ENCODE measurements at places on chromosomes 2 and 18.
A peak's percentile ranks its signal among the peaks of the same experiment; 100 is the strongest.

- no peak for DNase-seq
Observed at GRCh38 chr2:54164106-54164505, 48.7 kb downstream of the ACYP2 start.

GRCh38 chr2:181957668-181958067 lies 28.0 kb upstream of the PPP1R1C start:
- DNase-seq = no peak

GRCh38 chr2:180169474-180169873 lies 162.4 kb upstream of the CWC22 start:
- no peak for DNase-seq

GRCh38 chr2:115248066-115248465 lies 805.6 kb downstream of the DPP10 start:
- no peak for DNase-seq

DNA sequence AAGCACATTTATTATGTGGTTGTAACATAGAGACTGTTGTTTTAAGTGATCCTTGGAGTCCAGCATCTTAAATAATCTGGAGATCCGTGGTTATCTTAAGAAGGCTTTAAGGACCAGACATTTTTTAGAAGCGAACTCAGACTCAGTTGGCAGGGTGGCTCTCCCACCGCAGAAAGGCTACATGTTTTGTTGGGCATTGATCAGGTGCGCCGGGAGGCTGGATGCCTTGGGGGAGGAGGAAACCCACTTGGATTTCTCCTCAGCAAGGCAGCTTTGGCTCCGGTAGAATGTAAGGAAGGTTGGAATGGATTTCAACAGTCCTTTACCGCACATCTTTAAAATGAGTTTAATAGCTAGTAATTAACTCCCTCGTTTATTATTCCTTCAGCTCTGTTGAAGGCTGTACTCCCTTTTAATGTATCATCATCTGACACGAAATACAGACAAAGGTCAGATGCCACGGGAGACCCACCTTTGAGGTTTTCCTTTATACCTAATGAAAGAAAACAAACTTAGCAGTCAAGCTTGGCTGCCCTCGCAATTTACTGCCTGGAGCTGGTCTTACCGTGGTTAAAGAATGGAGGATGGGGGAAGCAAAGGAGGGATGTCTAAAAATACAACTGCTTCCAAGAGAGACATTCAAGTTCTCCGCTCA lies 1.2 kb downstream of the TMEM200C start:
- no peak for DNase-seq

DNA sequence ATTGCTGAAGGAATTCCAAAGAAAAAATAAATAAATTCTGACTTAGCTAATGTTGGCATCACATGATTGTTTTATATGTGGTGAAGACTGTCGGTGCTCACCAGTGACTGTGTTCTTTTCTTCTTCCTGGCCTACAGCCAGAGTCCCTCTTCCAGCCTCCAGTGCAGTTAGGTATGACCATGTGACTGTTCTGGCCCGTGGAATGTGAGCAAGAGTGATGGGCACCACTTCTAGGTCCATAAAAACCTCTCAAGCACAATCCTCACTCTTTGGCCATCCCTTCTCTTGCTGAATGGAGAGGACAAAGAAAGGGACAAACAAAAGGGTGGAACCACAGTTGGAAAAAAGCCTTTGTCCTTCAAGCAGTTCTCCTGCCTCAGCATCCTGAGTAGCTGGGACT lies 39.0 kb upstream of the BMPR2 start:
- peak; percentile 18 for DNase-seq

- no peak for DNase-seq
Observed at GRCh38 chr2:217857624-217858506, 144.9 kb downstream of the TNS1 start.

- DNase-seq = no peak
Observed at GRCh38 chr2:55088400-55088799, 38.1 kb upstream of the RTN4 start.

- DNase-seq = peak; percentile 74
Observed at GRCh38 chr2:232839411-232840079, 30.5 kb upstream of the SNORC start.

GRCh38 chr2:58629545-58630119 lies 388.5 kb upstream of the FANCL start:
- no peak for DNase-seq

GRCh38 chr18:13548106-13548819 lies 178.1 kb downstream of the FAM210A start:
- DNase-seq = no peak

DNA sequence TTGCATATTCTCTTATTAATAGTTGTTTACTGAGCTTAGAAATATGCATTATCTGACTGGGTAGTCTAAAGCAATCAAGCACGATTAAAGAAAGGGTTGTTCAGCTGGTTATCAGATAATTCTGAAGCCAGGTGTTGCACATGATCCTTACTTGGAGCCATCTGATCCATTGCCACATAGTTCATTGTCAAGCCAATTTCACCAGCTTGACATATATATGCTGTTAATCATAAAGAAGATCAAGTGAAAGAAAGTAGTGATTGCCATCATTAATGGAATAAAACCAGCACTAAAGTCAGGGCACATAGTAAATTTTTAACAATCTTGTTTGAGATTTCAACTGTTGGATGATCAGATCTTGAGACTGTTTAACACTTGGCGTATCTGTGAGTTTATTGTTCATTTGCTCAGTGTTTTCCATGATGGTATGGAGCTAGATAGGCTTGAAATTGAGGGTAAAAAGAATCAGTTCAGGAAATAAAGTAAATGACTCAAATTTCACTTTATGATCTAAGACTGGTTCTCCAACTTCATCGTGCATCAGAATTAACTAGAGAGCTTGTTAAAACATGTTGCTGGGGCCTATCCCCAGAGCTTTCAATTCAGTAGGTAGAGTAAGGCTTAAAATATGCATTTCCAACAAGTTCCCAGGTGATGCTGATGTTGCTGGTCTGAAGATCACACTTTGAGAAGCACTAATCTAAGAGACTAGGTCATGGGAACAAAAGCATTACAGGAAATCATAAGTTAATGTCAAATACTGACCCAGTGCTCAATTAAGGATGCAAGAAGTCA lies 539.6 kb downstream of the SATB2 start:
- no peak for DNase-seq

DNA sequence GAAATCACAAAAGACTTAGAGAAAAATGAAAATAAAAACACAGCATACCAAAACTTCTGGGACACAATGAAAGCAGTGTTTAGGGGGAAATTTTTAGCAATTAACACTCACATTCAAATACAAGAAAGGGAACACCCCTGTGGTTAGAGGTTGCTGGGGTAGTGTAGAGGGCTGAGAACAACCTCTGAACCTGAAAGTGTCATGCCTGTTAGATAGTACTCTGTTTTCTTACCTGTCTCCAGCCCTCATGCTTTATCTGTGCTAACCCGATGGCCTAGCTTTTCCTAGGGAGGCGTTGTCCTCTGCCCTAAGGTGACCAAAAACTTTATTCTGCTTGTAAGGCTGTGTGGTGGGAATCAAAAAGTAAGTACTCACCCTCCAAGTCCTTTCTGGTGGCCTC lies 122.6 kb upstream of the OTX1 start:
- DNase-seq = no peak

DNA sequence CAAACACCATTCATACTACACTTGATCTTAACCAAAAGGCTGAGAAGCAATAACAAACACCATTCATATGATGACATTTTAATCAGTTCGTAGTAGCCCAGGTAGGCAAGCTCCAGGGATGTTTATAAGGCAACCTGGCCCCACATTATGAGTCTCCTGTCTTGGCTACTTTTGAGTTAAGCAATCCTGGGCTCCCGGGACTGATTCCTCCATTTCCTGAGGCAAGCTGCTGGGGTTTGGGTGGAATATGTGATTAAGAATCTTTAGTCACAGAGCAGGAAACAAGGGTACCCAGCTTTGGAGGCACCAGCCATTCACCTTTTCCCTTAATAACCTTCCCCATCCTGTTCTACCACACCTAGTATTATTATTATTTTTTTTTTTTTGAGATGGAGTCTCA lies 24.5 kb upstream of the SPRED2 start:
- DNase-seq = no peak

- DNase-seq = no peak
Observed at GRCh38 chr2:215982465-215982875, 30.9 kb downstream of the MREG start.

GRCh38 chr2:75353131-75353530 lies 153.8 kb upstream of the TACR1 start:
- peak; percentile 7 for DNase-seq

GRCh38 chr18:68520406-68521075 lies 194.4 kb downstream of the TMX3 start:
- no peak for DNase-seq

- DNase-seq = no peak
Observed at GRCh38 chr2:99188357-99188756, 7.4 kb downstream of the MRPL30 start.
